Cortex of kidney (tissue), 1 donor: ENCODE measurements at places on chromosomes 4 and X.

DNA sequence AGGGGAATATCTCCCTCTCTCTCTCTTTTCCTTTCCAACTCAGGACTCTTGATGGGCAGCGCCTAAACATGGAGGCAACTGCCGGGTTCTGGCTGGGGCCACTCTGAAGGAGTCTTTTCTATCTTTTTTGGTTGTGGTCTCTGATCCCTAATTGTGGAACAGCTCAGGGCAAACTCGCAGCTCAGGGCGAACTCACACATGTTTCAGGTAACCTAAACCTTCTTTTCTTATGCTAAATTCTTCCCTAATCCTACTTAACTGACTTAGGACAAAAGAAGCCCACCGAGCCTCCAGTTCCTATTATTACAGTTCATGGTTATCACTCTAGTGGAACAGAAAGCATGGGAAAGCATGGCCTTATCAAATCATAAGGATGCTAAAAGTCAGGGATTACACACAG is 21.3 kb downstream of the ETDA start:
- DNase-seq: no peak

DNA sequence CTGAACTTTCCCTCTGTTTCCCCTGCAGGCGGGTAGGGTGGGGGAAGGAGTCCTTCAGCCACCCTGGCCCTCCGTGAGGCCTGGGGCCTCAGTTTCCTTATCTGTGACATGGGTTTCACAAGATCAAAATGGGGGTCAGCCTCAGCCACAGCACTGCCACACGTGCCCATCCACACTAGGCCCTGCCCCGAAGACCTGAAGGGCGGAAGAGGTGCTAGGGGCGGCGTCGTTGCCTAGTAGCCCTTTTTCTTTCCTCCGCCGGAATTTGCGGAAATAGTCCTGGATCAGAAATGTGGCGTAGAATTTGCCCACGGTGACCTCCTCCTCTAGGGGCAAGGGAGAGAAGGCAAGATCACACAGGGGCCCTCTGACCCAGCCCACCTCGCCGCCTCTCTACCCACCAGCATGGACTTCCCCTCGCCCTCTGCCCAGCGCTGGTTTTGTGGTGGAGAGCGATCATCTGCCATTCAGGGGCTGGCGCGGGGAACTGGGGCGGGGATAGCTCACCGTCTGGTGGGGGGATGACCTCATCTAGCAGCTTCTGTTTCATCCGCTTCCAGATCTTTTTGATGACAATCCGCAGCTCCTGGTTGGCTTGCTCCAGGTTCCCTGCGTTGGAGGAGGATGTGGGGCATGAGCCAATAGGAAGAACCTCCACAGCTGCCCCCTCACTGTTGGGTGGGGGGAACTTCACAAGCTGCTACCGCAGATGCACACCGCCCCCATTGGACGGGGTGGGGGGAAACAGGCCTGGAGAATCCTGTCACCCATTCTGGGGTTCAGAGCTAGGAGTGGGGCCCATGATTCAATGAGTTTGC is 9.7 kb upstream of the SYP start:
- no peak for DNase-seq

- DNase-seq: no peak
Measured at GRCh38 chr4:33882246-33882990, 2361.9 kb downstream of the ARAP2 start.

DNA sequence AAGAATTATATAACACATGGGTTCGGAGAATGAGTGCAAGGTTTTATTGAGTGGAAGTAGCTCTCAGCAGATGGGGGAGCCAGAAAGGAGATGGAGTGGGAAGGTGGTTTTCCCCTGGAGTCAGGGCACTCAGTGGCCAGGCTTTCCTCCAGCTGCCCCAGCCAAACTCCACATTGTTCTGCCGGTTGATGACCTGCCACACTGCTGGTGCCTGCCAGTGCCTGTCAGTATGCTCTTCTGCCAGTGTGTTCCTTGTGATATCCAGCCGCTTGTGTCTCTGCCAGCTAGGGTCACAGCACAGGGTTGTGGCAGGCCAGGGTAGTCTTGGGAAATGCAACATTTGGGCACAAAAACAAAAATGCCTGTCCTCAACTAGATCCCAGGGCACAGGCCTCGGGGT is 604.8 kb upstream of the TECRL start:
- DNase-seq: no peak

GRCh38 chr4:183163135-183163534 is 64.1 kb downstream of the WWC2 start:
- no peak for DNase-seq

GRCh38 chrX:112738347-112739033 is 58.8 kb upstream of the LHFPL1 start:
- no peak for DNase-seq

DNA sequence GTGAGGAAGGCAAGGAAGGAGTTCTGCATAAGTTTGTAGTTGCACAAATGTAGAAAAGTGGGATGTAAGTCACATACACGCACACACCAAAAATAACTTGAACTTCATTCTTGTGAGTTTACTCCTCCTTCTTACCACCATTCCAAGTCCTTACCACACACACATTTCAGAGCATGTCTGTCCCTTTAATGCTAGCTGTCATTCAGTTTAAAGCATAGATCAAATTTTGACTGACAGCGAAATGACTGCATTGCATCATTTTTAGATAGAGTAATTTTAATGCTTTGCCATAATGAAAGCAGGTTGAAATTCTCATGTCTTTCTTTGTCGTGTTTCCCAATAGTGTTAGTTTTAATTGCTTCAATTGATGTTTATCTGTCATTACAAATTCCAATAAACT is 629.6 kb upstream of the HTR2C start:
- DNase-seq: no peak

DNA sequence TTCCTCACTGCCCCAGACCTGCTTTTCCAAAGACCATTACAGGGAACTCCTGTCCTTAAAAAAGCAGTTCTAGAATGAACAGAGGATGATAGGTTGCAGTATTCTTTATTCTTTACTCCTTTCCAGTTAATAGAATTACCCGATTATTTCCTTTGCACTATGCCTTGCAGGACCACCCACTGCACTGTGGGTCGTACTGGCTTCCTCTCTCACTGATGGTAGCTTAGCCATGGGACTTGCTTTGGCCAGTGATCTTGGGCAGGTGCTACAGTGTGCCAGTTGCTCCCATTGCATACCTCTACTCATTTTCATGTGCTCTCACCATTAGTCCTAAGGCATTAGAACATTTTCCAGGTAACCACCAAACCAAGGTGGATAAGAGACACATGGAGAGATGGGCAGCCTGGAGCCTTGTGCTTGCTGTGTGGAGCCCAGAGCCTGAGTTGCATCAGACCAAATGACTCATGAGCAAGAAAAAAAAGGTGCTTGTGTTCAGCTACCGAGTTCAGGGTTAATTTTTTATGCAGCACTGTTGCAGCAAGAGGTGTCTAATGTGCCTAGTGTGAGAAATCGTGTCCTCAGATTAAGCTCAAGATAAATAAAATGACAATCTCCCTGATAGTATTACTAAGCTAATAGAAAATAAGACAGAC is 7.6 kb upstream of the UNC5C start:
- no peak for DNase-seq

- DNase-seq: no peak
Measured at GRCh38 chr4:72311291-72311690, 257.7 kb downstream of the ADAMTS3 start.

- DNase-seq: no peak
Measured at GRCh38 chr4:146342600-146343192, 128.4 kb downstream of the REELD1 start.

GRCh38 chrX:155997436-155997835 is at the start of gene IL9R:
IL9R (plus strand) TSS chrX:155997696; CDS start chrX:155997760, 64 bp downstream.
- DNase-seq: no peak

- DNase-seq: no peak
Measured at GRCh38 chr4:85905761-85906160, 430.8 kb downstream of the ARHGAP24 start.

DNA sequence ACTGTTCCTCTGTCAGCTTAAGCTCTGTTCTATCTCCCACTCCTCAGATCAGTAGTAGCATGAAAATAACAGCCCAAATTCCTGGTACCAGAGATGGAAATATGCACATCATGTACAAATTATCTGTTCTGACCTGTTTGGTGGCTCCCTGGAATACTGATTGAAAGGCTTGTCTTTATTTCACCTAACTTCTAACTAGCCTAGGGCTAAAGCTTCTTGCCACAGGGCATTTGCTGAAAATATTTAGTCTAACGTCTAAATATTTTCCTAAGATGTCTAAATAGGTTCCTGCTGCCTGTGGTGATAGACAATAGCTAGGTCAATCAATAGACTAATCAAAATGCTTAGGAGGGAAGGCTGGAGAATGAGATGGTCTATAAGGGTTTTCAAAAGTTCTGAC is 12.9 kb upstream of the PRMT9 start:
- DNase-seq: no peak

DNA sequence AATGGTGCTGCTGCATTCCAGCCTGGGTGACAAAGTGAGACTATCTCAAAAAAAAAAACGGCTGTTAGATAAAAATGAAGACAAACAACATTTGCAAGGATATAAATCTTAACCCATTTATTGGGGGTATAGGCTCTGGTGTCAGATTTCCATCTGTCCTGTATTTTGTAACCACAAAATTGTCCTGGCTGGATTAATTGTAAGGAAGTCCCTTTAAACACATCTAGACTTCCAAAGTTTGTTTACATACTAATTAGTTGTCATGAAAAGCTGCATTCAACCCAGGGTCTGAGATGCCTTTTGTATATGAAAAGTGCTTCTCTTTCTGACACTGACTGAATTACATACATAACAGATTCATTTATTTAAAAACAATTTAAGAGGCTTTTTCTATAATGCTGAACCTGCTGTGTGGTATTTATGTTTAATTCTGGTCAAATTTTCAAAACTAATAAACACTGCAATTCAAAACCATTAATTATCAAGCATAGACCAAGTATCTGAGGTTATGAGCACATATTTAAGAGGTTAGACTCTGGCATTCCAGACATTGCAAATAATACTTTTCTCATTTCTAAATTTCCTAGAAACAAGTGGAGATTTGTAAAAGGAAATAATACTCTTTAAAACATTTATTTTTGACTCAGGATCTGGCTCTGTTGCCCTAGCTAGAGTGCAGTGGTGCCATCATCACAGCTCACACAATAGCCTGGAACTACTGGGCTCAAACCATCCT is 17.5 kb upstream of the UGDH start:
- DNase-seq: no peak

GRCh38 chr4:121360495-121360894 is 20.3 kb downstream of the QRFPR start:
- no peak for DNase-seq

DNA sequence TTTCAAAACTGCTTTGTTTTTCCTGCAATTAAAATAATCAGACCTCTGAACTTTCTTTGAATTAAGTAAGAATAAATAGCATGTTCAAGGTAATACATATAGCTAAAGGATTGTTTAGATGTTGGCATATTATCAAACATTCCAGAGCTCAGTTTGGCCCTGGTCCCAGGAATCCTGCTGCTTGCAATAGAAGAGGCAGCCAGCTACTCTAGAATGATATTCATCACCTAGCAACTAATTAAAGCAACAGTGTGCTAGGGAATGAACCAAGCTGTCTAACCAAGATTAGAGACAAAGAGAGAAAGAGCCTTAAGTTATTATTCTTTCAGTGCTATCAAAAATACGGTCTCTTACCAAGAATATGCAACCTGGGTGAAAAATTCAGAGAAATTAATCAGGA is 460.9 kb downstream of the GABRG1 start:
- DNase-seq: no peak

DNA sequence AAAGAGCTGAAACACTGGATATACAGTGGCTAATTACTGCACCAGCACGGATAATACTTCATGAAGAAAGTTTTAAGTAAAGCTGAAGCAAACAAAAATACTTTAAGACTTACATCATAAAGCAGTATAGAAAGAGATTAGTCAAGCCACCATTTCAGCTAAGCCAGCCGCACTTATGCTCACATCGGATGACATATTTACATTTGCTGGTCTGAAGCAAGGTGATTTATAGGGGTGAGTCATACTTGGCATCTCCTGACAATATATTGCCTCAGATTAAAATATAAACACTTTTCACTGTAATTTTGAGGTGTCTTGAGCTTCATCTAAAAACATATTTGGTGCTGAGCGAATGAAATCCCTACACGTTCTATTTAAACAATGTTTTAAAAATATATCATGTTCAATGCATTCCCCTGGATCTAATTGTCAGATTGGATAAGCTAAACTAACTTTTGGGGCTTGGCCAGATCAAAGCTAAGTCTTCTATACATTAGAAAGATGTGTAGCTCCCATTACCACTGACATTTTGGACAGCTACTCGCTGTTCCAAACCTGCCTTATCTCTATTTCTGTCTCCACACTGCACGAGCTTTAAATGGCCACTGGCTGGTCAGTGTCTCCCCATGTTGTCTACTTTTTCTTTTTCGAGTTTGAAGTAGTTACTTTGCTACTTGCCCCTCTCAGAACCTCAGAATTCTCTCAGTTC is 103.2 kb downstream of the VCX2 start:
- DNase-seq: no peak

GRCh38 chrX:153886915-153887314 is 942 bp upstream of the L1CAM start:
- no peak for DNase-seq

DNA sequence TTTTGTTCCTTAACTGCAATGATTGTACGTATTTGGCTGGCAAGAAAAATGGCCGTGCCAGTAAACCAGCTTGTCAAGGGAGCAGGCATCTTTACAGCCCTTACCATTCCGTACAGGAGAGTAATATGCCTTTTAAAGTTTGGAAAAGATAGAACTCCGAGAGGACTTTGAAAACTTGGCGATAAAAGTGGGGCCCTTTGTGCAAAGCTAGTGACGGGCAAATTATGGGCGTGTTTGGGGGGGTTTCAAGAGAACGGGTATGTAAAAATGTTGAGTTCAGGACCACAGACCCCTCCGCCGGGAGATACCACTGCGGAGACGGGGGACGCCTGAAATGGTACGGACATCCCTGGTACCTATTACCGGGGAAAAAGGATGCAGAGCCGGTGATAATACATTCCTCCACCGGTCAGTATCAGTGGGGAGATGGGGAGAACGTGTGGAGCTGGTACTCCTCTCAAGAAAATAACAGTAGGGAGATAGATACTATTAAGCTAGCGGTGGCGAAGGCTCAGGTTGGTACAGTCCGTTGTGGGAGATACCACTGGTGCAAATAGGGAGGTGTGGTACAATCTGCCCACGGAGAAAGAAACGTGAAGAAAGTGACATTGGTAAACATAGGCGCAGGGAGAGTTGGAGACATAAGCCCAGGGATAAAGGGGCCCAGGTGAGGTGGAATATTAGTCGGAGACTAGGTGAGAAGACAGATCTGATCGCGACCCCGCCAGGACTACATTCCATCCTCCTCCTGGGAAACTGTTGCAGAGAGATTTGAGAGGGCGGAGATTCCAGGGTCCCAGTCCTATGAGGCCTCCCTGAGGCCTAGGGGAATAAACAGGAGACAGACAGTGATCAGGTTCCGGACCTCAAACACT is 14.5 kb downstream of the SPACA5 start:
- no peak for DNase-seq

- DNase-seq: no peak
Measured at GRCh38 chr4:182642831-182643230, 274.4 kb downstream of the DCTD start.

DNA sequence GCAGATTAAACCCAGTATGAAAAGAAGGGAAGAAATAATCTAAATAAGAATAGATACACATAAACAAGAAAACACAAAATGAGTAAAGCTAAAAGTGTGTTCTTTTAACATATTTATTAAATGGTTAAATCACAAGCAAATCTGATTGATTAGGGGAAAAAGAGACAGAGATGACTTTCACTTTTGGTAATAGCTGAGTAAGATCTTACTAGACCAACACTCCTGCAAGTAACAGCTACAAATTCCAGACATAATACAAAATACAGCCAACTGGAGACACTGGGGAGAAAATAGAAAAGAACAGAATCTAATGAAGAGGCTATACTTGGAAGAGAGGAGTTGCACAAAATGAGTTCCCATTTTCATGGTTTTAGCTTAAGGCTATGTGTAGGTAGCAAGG is 33.5 kb downstream of the OR13H1 start:
- DNase-seq: no peak
